Lung (tissue), 17 donors: ENCODE measurements at places on chromosomes 1 and 21. TPM values are rescaled to one million over a fixed set of nuclear protein-coding genes. Genes with fewer than 3 reads are reported as not detected.
A peak's percentile ranks its signal among the peaks of the same experiment; 100 is the strongest.

The CACNA1S gene
- not detected for total RNA-seq

The PRDM16 gene
- total RNA-seq, result 21.3 TPM

The PROX1 gene
- total RNA-seq, result 10.1 TPM

The ATP8B2 gene
- 43.7 TPM for total RNA-seq

The GLIS1 gene
- total RNA-seq, result 0.17 TPM

The TMEM54 gene
- total RNA-seq, result 22.4 TPM

DNA sequence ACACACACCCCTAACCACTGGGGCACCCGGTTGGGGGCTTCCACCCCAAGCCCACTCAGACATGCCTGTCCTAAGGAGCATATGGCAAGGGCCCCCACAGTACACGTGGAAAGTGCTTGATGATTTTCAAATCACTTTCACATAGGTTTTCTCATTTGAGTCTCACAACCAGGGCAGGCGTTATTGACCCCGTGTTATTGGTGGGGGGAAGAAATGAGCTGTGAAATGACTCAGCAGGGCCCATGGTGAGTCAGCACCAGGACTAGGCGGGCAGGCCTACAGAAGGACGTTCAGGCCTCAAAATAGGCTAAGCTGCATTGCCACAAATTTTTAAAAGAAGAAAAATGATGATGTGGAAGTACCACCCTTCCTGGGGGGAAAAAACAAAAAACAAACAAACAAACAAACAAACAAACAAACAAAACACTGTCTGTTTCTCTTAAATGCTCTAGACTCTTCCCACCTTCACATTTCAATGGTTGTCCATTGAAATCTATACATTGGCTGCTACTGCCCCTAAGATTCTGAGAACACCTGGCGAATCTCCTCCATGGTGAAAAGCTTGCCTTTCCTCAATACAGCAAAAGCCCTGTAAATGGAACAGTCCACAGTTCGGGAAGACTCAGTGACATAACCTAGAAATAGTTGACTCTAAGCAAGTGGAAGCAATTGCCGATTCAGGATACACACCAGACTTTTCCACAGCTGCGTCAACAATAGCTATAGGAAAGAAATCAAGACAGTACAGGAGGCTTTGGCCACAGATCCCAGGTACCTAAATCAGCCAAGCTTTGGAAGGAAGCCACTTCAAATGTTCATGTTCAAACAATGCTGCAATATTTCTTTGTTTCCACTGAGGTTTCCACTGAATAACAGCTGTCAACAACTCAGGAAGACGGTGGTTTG is 234.7 kb downstream of the TOMM20 start:
- DNase-seq, result peak; percentile 63

DNA sequence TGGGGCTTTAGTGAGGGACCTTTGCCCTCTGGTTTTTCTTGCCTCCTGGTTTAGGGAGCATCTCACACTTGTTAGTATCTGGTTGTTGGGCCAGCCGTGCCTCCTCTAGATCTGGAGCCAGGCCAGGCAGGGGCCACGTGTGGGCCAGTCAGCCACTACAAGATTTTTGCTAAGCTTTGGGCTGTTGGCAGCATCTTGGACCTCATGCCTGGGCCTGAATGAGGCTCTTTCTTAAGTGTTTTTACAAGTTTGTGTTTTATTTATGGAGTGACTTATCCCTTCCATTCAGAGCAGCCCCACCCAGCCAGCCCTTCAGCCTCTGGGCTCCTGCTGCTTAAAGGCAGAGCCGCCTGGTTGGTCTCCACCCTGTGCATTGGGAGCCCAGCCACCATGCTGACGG is 1.6 kb upstream of the SH3BGRL3 start:
- DNase-seq, result no peak

GRCh38 chr1:161989786-161990185 is 33.9 kb downstream of the OLFML2B start:
- DNase-seq, result no peak

DNA sequence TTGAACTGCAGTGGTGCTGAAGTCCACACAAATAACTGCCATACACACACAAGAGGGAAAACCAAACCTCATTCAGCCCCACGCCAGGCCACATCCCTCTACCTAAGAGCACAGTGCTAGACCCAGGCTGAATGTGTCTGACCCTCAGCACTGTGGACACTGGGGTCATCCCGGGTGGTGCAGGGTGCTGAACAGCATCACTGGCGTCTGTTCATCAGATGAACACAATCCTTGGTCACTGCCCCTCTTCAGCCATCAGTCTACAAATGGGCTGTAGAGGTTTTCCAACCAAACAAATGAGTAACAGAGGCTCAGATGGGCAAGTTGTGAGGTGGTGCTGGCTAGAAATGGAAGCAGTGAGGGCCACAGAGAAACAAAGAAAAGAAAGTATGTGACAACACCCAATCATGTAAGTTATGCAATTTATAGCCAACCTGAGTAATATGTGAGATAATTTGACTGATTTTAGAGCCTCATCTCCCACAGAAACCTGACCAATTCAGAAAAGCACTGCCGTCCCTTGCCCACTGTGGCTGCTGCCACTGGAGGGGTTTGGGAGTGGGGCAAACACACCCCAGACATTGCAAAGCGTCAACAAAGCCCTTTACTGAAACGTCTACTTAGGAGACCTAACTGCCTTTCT is 27.9 kb downstream of the GNB1 start:
- DNase-seq, result no peak

DNA sequence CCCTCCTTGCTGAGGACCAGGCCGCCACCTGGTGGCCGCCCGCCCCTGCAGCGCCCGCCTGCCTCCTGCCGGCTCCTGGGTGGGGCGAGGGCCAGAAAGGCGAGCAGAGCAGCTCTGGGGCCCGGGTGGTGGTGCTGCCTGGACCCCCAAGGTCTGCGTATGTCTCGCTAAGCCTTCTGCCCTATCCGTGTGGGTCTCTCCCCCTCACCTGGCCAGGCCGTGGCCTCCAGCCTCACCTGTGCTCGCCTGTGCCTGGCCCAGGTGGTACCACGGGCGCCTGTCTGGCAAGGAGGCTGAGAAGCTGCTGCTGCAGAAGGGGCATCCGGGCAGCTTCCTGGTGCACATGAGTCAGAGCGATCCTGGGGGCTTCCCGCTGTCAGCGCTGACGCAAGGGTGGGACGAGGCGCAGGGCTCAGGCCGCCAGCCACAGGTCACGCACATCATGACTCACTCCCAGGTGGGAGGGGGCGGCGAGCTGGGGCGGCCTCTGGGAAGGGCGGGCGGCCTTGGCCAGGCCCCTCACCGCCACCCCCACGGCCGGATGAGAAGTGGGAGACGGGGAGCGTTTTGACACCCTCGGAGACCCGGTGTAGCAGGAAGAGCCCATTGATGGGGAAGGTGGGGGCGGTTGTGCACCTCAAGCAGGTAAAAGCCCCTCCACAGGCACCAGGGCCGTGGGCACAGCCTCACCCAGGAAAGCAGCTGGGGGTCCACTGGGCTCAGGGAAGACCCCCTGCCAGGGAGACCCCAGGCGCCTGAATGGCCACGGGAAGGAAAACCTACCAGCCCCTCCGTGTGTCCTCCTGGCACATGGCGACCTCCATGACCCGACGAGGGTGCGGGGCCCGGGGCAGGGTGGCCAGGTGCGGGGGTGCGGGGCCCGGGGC is 9.9 kb downstream of the RNF223 start:
- DNase-seq, result peak; percentile 31

GRCh38 chr1:159011751-159012150 is 2.0 kb downstream of the IFI16 start:
- peak; percentile 26 for DNase-seq

GRCh38 chr1:24596401-24596880 is 40.6 kb downstream of the NCMAP start:
- DNase-seq, result no peak

GRCh38 chr1:176466514-176466913 is 3.5 kb downstream of the PAPPA2 start:
- peak; percentile 3 for DNase-seq

GRCh38 chr1:28915031-28915895 is 894 bp downstream of the EPB41 start:
- DNase-seq, result peak; percentile 66

- DNase-seq, result no peak
Measured at GRCh38 chr1:87501738-87502137, 173.1 kb downstream of the LMO4 start.
